Right hindlimb (tissue), 1 donor: ENCODE measurements at places on chromosomes 12 and 14.

- DNase-seq = peak; percentile 17
Measured at GRCh38 chr12:70876952-70877351, 43.6 kb downstream of the PTPRR start.

- DNase-seq = no peak
Measured at GRCh38 chr12:90965204-90965603, 10.2 kb upstream of the CCER1 start.

- no peak for DNase-seq
Measured at GRCh38 chr12:111269718-111270117, 99.2 kb downstream of the PHETA1 start.

- DNase-seq = peak; percentile 21
Measured at GRCh38 chr14:101173698-101174521, 270.4 kb upstream of the RTL1 start.

- DNase-seq = no peak
Measured at GRCh38 chr12:59736359-59736758, 140.5 kb downstream of the SLC16A7 start.

DNA sequence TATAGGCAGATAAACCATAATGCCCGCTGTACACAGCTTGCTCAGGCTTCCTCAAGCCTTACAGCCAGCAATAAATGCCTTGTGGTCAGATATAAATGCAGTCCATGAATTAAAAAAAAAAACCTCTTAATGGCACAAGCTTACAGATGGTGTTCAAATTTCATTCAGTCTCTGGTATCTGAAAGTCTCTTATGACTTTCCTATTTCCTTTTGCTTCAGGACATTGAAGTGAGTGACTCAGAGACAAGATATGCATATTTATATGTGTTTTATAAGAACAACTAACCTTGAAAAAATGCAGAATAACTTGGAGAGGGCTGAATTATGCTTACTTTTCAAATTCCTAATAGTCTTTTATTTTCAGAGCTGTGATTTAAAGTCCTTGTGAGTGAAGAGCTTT, 426.9 kb upstream of the MIS18BP1 start:
- DNase-seq = no peak

GRCh38 chr12:101915841-101916240, 38.5 kb downstream of the DRAM1 start:
- DNase-seq = no peak

- DNase-seq = no peak
Measured at GRCh38 chr14:39219075-39219499, 14.6 kb upstream of the MIA2 start.
